NCI-H1417 treated with DMSO at 0.1 percent for 48 hours (cell line): ENCODE measurements at places on chromosomes 11 and 22.

- DNase-seq = no peak
These were observed 1493.8 kb downstream of the LRRC4C start for GRCh38 chr11:39965701-39966100.

GRCh38 chr11:134276396-134277182 is 410 bp downstream of the GLB1L3 start:
- DNase-seq = no peak

DNA sequence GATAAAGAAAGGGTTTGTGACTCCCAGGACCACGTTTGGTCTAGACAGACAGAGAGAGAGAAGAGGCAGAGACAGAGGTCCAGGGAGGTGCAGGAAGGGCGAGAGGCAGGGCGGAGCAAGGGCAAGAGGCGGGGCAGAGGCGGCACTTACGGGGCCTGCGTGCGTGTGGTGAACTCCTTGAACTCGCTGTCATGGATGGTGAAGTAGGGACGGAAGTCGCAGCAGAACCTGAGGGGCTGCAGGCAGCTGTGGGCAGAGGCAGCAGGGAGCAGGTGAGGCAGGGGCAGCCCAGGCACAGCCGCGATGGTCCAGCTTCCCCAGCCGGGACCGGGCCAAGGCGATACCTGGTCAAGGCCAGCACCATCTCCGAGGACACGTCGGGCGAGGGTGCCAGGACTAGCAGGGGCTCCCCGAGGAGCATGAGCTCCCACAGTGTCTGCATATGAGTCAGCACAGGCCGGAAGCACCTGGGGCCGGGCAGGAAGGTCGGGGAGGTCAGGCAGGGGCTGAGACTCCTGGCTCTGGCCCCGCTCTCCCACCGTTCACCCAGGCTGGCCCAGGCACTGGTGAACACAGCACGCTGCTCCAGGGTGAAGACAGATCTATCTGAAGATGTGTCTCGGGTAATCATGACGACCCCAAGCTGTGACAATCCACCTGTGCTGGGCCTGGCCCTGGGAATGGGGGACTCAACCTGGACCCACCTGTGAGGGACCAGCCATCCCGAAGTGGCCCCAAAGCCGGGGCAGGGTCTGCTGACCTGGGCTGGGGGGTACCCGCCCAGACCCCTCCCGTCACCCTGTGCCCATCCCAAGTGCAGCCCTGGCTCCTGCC is 7.2 kb upstream of the PLXNB2 start:
- DNase-seq = no peak

GRCh38 chr22:20475115-20475436 is 20.5 kb downstream of the KLHL22 start:
- DNase-seq = no peak

DNA sequence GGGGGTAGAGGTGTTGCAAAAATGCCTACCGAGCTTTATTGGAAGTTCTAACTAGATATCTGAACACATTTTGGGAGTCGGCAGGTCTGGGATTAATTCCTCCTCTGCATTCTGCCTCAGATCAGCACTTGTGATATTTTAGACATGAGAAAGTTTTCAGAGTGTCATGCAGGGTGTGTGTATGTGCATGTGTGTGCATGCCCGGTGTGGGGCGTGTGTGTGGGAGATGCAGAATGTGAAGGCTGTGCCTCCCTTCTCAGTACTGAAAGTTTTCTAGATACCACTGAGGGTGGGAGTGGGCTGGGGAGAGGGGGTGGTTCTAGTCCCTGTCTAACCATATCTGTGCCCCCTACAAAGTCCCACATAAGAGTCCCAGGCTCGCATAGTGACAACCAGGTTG is 180.0 kb upstream of the NTM start:
- DNase-seq = no peak

GRCh38 chr11:78201096-78201818 is 12.5 kb downstream of the USP35 start:
- DNase-seq = no peak

DNA sequence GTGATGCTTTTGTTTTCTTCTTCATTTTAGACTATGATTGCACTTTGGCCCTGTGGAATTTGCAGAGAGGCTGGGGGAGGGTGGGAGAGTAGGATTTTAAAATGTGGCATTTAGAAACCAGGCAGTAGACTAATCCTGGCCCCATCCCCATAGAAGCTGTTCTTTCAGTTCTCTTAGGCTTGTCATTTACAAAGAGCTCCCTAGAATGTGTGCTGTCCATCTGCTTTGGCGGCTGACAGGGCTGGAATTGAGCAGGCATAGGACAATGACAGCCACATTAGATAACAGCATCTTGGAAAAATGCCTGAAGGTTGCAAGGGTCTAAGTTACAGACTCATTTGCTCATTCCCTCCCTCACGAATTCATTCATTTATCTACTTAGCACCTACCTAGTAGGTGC is 9.8 kb downstream of the INSC start:
- DNase-seq = no peak

DNA sequence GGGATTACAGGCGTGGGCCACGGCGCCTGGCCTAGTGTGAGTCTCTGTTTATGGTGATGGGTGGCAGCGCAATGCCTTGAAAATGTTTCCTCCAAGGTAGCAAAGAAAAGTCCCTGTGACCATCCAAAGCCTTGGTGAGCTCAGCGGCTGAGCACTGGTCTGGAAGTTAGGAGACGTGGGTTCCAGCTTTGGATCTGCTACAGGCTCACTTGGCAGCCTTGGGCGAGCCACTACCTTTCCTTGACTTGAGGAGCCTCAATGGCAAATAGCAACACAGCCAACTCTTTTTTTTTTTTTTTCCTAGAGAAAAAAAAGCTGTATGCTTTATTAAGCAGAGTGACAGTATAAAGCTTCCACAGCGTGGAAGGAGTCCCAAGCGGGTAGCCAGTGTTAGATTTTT is 61.3 kb upstream of the RASD2 start:
- no peak for DNase-seq
